ENCODE measurements at places on chromosomes 16 and 17.

GRCh38 chr17:64154717-64155116 lies 24.8 kb upstream of the ERN1 start:
- no peak for DNase-seq

DNA sequence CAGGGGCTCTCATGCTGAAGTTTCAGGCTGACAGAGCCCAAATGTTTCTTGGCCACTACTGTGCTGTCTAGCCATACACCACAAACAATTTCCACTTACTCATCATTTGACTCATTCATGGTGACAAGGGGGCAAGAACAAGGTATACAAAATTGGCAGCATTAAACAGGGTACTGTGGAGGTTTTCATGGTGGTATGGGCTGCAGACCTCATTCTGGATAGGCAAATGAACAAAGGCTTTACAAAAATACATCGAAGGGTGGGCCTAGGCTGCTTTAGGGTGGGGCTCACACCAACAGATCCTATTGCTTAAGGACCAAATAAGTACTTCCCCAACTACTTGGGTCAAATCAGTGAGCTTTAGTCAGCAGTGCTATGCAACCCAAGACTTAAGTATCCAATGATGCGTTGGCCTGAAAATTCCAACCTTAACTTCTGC lies 53.0 kb downstream of the N4BP1 start:
- DNase-seq = no peak

DNA sequence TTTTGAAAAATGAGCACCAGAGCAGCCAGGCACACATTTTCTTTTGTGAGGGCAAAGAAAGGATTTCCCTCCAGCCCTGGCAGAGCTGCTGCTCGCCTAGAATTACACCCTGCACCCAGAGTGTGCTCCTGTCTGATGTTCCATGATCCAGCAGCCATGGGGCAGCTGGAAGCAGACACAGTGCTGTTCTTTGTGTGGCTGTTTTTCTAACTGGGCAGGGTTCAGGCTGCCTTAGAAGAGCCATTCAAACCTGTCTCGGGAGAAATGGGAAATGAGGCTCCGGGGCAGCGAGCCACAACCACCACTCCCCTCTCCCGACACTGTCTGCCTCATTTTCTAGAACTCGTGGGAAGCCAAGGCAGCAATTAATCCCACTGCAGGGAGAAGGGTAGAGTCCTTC lies 28.9 kb downstream of the LITAF start:
- DNase-seq = no peak

- DNase-seq = no peak
These were observed 75.5 kb downstream of the AATF start for GRCh38 chr17:37024181-37024637.

DNA sequence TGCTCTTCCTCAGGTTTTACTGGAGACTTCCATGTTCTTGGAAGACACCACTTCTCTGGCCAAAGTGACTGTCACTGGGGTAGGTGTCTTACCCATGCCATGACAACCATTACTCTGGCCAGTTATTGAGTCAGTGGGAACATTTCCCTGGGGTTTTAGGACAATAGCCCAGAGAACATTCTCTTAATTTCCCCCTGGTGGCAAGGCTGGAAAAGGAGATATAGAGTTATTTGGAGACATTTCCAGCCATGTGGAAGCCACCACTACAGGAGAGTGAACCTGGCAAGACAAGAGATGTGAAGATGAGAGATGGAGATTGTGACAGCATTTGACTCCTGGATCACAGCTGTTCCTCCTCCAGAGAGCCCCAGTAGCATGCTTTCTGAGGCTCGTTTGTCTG lies 106.2 kb downstream of the CDK5R1 start:
- no peak for DNase-seq
